Kidney capillary endothelial cell (primary cell): ENCODE measurements at places on chromosomes 2 and 18.

- DNase-seq, result no peak
These were observed 95.4 kb upstream of the OTOS start for GRCh38 chr2:240235811-240236210.

DNA sequence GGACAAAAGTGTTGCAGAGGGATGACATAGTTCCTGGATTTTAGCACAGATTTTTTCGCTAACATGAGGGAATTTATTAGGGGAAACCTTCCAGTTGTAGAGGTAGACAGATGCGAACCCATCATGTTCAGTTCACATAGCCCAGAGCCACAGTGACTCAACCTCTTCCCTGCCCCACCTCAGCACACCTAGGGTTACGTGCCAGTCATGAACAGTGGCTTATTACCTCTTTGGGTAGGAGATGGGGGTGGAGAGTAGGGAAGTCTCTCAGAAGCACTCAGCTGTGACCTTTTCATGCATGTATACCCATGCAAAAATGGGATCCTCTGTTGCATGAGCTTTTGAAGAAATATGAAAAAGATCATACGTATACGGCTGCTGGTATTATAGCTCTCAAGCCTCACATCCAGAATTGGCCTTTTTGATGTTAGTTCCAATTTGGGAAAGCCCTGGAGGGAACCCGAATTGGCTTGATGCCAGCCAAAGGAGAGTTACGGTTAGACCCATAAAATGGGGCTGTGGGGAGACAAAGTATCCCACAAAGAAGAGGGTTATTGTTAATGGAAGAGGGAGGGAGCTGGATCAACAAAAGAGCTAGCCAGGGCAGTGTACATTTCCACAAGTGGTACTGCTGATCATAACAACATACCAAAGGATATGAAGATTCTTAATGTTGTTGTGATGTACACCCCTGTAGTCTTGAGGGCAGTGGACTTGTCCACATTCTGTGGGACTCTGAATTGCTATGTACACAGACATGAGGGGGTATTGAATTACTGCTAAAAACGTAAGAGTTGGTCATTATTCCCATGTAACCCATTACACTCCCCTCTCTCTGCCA, 4.9 kb downstream of the TANC1 start:
- no peak for DNase-seq

DNA sequence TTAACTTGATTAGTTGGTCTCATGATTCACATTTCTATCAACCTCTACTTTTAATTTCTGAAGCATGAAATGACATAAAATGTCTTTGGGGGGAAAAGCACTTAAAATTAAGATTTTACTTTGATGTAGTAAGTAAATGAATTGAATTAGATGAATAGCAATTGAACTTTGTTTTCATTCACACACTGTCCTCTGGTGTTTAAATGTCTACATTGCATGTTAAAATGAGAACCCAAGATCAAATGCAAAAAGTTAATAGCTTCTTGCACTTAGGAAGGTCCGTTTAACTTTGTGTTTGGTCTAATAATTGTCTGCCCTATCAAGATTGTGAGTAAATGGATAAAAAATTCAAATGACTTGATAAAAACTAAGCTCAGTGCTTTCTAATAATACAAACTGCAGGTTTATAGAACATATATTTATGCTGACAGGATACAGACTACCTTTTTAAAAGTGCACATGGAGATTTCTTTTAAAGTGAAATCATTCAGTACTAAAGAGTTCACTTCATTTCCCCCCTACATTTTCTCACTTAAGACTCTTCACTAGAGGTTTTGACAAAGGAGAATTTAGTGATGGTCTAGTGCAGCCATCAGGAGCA, 156.2 kb upstream of the NABP1 start:
- peak; percentile 26 for DNase-seq

DNA sequence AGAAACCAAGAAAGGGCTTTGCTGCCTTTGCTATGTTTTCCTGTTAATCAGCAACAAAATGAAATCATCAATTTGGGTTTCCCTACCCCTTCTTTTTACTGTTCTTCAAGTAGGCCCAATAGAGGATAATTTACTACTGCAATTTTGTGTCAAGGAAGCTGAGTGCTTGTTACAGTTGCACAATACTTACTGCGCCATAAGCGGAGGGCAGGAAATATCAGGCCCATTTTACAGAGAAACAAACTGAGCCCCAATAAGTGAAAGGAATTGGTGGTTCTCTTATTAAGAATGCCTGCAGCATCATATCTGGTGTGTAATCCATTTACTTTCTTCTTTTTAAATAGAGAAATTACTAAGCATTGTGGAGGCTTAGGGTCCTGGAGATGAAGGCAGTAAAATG, 9.3 kb upstream of the LBH start:
- no peak for DNase-seq

GRCh38 chr18:3395466-3395865, 54.5 kb upstream of the TGIF1 start:
- no peak for DNase-seq
